ENCODE measurements at places on chromosomes 6 and 20.
A peak's percentile ranks its signal among the peaks of the same experiment; 100 is the strongest.

- no peak for DNase-seq
Observed at GRCh38 chr6:24969343-24969860, 33.6 kb upstream of the RIPOR2 start.

DNA sequence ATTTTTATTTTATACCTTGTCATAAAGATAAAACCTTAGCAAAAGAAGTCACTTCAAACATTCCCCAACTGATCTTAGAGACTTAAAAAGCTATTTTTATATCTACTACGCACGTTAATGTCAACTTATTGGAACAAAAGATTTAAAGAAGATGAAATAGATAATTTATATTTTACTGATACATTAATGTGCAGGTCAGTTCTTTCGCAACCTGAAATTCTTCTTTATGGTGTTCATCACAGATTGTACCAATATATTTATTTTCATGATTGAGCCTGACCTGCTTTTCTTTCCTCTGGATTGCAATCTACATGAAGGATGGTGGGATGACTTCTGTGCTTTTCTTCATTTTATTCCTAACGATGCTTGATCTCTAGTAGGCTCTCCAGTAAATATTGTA, 596.3 kb downstream of the PHF3 start:
- DNase-seq = no peak

DNA sequence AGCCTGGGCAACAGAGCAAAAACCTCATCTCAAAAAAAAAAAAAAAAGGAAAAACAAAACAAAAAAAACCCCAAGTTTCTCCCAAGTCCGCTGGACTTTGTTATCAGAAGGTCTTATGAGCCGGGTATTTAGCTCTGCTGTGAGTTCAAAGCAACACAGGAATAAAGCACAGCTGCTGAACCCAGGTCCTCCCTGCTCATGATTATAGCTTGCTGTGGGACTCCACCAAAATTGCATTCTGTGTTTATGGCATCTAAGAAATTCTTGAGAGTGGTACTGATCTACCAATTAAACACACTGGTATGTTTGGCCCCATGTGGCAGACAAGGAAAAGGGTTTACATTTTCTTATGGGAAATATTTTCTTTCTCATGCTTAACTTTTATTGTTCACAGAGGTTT, 93.6 kb upstream of the NEDD9 start:
- no peak for DNase-seq

- no peak for DNase-seq
Observed at GRCh38 chr6:79861023-79861422, 86.3 kb downstream of the ELOVL4 start.

- DNase-seq = no peak
Observed at GRCh38 chr20:59102841-59103299, 60.3 kb upstream of the PRELID3B start.

DNA sequence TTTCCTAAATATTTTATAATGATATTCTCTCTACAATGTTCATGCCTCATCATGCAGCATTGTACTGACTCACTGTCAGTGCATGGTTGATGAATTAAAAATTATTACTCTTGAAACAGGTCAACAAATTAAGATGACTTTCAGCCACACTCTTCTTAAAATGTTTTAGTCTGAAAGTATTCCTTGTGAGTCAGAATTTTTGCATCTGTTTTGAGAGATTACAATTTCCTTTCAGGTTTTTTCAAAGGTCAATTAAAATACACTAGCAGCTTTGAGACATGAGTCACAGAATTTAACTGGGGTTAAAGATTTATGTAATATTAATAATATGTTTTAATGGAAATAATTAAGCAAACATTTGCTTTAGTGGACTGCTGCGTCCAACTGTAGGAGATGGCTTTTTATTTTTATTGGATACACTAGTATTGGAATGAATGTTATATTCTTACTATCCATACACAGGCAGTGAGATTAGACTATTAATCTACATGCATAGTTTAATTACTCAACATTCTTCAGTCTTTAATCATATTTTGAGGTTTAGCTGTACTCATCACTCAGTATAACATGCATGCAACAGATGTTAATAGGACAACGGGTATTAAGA, 9.7 kb downstream of the COL12A1 start:
- peak; percentile 76 for DNase-seq

GRCh38 chr6:129667621-129668020, 42.4 kb downstream of the ARHGAP18 start:
- DNase-seq = peak; percentile 86

DNA sequence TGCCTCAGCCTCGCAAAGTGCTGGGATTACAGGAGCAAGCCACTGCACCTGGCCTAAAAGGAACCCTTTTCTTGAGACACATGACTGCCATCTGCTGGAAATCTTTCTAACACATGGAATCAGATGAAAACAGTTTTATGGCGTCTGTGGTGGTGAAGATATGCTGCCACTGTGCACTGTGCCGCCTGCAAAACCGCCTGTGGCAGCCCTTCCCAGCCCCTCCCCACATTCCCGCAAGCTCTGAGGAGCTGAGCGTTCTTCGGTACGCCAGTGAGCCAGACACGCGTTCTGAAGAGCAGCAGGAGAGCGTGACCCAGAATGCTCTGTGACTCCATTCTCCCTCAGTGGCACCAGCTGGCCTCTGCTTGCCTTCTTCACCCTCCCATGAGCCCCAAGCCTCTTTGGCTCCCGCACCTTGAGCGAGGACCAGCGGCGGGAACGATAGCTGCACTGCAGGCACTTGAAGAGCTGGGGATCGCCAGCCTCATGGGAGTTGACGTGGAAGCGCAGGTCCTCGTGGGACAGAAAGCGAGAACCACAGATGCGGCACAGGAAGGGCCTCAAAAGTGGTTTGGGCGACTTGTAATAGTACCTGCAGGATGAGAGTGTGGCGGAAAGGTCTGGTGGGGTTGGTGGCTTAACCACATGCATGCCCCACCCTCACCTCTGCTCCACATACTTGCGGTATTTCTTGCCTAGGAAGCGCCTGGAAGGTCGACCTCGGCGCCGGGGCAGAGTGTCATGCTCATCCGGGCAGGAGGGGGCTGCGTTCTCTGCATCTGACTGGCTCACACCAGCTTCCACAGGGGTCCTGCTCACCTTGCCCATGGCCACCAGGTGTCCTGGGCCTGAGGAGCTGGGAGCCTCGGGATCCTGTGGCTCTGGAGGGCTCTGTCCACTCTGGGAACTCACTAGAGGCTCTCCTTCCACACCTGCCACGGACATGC, 8.7 kb downstream of the ZNF335 start:
- peak; percentile 34 for DNase-seq

DNA sequence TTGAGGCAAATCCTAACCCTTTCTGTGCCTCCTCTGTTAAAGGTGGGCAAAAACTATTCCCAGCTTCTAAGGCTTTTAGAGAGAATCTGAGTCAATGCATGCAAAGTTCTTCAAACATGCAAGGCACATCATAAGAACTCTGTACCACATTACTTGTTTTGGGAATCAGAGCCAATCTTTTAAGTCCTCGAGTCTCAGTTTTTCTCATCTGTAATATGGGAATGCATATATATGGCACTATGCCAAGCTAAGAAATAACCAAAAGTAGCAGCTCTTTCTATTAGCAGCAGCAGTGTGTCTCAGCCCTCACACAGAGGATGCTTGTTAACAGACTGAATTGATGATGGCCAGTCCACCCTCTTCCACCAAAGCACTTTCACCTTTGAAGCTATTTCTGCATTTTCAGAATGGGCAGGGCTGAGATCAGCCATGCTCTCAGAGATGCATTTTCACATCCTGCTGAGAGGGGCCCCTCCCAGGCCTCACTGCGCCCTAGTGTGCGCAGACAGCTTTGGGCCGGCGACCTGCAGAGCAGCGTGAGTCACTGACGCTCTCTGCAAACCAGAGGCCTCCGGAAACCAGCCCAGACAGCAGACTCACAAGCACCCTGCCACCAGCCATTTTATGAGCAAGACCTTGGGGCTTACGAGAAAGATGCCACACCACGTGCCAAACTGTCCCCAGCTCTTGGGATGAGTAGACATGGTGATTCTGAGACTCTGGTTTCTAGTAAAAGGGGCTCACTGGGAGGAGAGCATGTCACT, 138.0 kb downstream of the NFATC2 start:
- peak; percentile 54 for DNase-seq

DNA sequence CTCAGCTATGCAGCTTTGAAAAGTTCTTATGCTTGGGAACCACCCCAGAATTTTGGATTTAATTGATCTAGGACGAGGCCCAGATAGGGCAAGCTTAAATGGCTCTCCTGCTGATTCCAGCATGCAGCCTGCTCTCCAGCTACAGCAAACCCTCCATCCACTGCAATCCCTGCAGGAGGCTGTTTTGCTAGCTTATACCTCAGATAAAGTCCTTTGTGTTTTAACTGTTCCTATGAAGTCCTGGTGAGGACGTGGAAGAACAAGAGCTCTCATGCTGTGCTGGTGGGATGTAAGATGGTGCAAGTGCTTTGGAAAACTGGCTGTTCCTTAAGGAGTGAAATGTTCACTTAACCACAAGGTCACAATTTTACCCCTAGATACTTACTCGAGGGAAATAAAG, 25.5 kb upstream of the NXT1 start:
- DNase-seq = no peak

DNA sequence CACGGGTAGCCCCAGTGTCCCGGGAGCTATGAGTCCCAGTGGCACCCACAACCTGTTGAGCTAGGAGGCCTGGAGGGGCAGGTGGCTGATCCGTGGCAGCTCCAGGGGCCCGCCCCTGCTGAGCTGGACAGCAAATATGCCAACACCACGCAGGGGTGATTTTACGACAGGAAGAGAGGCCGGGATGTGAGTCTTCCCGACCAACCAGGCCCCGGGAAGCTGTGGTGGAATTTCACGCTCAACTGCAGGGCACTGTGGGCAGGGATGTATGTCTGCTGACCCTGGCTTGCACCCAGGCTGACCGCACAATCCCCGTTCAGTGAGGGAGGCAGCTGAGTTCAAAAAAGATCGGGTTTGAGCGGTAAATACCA, 183.9 kb downstream of the ERMARD start:
- peak; percentile 4 for DNase-seq

GRCh38 chr6:13397359-13398068, 69.2 kb upstream of the TBC1D7 start:
- DNase-seq = no peak

- DNase-seq = no peak
Observed at GRCh38 chr20:40977218-40977617, 51.4 kb upstream of the TOP1 start.

DNA sequence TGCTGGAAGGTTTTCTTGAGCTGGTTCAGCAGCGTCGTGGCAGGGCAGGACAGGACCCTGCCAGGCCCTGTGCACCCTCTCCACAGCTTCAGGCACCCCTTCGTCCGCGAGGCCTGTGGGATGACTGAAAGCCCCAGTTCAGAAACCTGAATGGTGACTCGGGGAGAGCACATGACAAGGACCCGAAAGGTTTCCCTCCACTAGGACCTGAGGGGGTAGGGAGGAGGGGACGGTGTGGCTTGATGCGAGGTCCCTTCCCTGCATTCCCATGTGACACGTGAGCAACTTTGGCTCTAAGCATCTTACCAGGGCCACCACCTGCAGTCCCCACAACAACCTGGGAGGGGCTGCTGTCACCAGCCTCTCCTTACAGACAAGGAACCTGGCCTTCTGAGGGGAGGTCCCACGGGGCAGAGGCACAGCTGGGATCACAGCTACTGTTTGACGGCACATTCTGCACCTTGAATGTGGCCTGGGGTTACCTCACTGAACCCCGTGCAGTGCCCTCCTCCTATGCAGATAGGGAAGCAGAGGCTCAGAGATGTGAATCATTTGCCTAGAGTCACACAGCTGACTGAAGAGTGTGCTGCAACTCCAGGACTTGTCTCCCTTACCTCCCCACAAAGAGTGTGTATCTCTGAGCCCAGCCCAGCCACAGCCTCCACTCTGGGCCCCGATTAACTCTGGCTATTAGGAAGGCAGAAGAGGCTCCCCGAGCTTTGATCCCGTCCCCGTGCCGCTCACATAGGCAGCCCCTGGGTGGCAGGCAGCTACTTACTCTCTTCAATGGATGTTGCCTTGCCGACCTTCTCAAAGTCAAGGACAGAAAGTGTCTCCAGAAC, 84.6 kb downstream of the PTPN1 start:
- DNase-seq = no peak

- peak; percentile 80 for DNase-seq
Observed at GRCh38 chr20:34825530-34826362, at the start of gene NCOA6. TSS of gene NCOA6 (minus strand) at chr20:34825651. CDS start at chr20:34782355, 43,296 bp downstream.

DNA sequence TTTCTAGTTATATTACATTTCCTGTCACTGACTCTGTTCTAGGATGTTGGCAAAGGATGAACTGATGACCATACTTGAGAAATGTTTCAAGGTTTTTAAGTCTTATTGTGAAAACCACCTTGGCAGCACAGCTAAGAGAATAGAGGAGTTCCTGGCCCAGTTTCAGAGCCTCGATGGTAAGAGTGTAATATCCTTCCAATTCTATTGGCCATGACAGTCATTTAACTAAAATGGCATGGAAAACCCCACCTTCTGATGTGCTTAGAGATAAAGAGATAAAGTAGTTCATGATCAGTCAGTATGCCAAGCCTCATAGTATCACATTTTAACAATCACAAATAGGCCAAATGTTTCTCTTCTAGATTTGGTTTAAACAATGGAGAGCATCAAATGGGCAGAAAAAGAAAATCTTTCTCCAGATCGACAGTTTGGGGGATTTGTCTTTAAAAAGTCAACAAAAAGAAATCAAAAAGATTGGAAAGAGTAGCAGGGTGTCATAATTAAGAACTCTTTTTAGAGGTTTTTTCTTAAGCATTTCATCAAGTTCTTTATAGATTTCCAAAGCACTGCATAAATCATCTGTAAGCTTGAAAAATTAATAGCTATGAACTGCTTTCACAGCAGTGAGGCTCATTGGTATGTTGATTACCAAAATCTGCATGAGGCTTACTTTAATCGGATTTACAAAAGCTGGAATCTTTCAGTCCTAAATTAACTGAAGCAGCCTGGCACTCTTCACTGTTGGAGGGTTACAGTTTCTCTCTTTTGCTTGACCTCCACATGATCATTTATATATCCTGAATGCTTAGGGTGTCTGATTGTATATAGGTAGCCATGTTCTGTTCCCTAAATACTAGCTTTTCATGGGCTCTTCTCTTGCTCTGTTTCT, 48.7 kb downstream of the AKIRIN2 start:
- DNase-seq = no peak

GRCh38 chr20:4076671-4077070, 61.3 kb upstream of the RNF24 start:
- DNase-seq = peak; percentile 92

DNA sequence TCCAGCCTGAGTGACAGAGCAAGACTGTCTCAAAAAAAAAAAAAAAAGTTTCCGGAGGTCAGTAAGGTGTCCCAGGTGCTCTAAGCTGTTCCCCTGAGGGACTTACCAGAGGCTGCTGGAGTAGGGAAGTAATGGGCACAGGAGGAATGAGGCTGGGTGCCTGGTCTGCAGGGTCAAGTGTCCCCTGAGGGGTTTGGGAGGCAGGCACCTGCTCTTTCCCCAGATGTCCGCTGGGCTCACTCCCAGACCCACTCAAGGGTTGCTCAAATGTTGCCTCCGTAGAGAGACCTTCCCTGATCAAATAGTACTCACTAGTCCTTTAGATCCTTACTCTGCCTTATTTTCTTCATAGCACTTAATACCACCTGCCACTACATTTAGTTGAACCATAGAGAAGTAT, 5.4 kb upstream of the MAPK13 start:
- no peak for DNase-seq

All from iris pigment epithelial cell (primary cell).